Breast epithelium (tissue), 4 donors: ENCODE measurements at places on chromosomes 11 and 22.

- no peak for DNase-seq
Measured at GRCh38 chr22:44677353-44677840, 24.6 kb upstream of the PRR5 start.

DNA sequence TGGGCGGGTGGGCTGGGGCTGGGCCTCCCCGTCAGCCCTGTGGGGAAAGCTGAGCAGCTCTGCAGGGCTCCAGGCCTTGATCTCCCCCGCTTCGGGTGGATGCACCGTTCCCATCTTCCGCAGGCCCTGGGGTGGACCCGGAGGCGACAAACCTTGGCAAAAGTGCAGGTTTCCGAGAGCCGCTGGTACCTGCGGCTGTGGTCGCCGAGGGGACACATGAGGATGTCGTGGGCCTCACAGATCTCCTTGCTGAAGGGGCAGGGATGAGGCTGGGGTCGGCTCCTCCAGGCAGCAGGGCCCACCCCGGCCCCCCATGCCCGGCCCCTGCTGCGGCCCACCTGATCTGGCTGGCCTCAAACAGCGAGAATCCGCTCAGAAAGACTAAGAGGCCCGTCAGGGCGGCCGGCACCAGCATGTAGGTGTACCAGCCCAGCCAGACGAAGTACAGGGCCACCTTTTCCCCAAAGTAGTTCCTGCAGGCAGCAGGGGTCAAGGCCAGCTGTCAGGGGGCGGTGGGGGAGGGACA, 11.8 kb downstream of the ANO9 start:
- DNase-seq = no peak

DNA sequence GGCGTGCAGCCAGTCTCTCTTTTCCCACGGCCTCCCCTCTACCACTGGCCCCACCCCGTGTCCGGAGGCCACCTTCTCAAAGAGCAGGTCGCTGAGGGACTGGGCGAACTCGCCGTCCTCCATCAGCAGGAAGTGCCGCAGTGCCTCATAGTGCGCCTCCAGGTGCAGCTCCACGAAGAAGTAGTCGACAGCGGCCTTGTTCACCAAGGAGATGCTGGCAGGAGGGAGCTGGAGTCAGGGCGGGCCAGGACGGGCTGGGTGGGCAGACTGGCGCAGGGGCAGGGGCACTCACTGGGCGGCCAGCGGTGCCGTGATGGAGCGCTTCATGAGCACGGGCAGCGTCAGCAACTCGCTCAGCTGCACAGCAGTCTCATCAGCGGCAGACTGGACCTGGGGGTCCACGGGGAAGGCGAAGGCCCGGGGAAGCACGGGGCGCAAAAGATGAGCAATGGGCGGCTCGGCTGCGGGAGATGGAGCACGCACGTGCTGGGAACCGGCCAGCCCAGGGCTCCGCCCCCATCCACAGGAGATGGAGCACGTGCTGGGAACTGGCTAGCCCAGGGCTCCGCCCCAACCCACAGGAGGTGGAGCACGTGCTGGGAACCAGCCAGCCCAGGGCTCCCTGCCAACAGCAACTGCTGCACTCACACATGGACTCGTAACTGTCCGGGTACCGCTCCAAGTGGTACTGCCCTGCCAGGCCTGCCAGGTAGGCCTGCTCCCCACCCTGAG, 18.4 kb downstream of the SELENOO start:
- peak; percentile 87 for DNase-seq

- no peak for DNase-seq
Measured at GRCh38 chr11:75593286-75593915, 31.3 kb downstream of the SERPINH1 start.

- no peak for DNase-seq
Measured at GRCh38 chr11:29612423-29612822, 404.4 kb downstream of the KCNA4 start.

- peak; percentile 56 for DNase-seq
Measured at GRCh38 chr11:665704-666281, 28.7 kb downstream of the DRD4 start.

DNA sequence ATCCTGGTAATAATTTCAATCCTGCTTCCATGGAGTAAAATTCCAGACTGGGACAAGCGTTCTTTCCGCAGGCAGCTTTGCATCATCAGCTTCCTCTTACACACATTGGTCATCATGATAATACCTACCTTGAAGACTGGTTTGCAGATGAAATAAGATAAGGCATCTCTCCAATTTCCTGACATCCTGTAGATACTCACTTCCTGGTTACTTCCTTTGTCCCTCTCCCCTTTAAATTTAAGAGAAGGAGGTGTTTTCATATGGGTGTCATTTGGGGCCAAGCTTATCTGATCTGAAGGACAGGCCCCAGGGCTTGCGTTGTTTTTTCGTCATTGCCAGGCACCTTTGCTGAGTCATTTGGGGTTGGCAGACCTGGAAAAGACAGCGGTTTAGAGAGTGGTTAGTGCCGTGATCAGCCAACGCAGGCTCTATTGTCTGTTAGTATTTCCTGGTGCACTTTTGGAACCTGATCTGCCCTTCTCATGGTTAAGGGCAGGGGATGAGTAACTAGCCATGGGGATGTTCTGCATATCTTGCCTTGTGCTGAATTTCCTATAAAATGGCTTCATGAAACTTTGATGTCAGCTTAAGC, 24.1 kb downstream of the GRAMD1B start:
- peak; percentile 60 for DNase-seq

DNA sequence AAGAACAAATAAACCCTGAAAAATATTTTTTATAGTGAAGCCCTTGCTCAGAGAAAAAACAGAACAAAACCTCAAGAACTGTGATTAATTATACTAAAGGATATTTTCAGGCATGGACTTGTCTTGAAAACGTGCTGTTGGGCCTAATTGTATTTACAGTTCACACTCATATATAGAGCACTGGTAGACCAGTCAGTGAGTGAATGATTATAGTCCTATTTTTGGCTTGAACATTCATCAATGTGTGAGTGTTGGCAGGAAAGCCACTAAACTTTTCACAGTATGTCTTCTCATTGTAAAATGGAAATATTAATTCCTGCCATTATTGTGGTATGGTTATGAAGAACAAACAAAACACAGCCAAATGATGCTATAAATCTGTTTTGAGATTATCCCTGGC, 462.8 kb downstream of the KCNA4 start:
- DNase-seq = no peak

- DNase-seq = no peak
Measured at GRCh38 chr11:15918674-15919073, 437.7 kb downstream of the SOX6 start.

DNA sequence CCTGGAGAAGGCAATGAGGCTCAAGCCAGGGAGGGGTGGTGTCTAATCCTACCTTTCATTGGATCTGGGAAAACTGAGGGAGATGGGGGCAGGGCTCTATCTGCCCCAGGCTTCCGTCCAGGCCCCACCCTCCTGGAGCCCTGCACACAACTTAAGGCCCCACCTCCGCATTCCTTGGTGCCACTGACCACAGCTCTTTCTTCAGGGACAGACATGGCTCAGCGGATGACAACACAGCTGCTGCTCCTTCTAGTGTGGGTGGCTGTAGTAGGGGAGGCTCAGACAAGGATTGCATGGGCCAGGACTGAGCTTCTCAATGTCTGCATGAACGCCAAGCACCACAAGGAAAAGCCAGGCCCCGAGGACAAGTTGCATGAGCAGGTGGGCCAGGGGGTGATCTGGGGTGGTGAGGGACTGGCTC, at the start of gene FOLR1:
FOLR1 (plus strand) TSS at position 180 of the 421 bp plus-strand sequence; CDS start at position 214, 34 bp downstream.
- DNase-seq = no peak

DNA sequence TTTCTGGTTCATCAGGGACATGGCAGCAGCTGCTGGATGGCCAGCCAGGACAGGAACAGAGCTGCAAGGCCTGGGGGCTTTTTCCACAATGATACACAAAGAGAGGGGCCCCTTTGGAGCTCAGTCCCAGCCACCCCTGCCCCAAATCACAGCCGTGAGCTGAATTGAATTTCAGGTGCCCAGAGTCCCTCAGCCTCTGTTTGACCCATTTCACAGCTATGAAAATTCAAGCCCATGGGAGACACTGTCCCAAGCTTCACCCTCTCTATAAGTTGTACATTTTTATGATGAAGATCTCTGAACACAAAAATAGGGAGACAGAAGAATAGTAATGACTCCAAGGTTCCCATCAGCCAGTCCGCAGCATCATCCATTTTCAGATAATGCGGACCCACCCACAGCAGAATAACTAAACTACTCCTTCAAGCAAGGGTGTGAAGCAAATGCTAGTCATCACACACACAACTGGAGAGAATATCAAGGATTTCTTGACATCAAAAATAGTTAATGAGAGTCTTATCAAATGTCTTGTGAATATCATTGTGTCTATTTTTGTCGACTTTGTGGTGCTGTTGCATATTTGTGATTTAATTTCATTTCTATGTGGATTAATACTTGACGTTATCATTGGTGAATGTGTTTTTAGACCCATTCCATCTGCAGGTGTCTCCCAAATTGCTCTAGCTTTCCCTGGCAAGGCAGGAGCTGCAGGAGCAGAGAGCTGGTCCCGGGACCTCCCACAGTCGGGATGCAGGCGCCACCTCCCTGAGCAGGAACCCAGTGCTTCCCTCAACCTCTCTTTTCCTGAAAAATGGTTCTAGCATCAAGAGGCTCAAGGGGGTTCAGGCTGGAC, 24.7 kb downstream of the IGLL5 start:
- no peak for DNase-seq

- no peak for DNase-seq
Measured at GRCh38 chr11:44970293-44970692, 19.6 kb upstream of the TP53I11 start.

DNA sequence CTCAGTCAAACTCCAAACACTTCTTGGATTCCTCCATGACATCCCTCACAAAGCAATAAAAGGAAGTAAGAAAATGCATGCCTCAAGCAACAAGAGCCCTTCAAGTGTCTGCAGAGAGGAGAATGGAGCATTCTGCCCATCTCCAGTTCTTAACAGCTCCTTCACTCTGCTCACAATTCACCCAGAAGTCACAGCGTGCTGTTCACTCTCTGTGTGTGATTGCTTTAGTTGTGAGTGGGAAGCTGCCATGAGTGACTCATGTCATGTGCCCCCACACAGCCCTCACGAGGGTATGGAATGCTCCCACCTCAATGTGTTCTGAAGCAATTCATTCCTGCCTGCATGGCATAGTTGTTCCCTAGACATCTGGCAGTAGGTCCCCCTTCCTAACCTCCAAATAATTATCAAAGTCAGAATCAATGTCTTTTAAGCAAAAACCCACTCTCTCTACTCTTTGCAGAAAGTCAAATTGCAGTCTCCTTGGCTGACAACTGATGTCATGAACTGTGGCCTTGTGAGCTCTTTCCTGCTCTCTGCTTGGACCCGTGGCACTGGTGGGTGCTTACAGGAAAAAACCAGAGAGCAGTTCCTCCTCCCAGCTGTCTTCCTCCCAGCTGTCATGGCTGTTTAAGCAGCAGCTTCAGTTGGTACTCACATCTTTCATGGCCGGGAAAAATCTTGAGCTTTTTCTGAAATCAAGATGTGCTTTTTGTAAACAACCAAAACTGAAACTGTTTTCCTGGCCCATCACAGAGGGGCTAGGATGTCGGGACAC, 112.1 kb upstream of the SPON1 start:
- DNase-seq = no peak

GRCh38 chr11:11988681-11989261, 19.7 kb downstream of the DKK3 start:
- DNase-seq = no peak

DNA sequence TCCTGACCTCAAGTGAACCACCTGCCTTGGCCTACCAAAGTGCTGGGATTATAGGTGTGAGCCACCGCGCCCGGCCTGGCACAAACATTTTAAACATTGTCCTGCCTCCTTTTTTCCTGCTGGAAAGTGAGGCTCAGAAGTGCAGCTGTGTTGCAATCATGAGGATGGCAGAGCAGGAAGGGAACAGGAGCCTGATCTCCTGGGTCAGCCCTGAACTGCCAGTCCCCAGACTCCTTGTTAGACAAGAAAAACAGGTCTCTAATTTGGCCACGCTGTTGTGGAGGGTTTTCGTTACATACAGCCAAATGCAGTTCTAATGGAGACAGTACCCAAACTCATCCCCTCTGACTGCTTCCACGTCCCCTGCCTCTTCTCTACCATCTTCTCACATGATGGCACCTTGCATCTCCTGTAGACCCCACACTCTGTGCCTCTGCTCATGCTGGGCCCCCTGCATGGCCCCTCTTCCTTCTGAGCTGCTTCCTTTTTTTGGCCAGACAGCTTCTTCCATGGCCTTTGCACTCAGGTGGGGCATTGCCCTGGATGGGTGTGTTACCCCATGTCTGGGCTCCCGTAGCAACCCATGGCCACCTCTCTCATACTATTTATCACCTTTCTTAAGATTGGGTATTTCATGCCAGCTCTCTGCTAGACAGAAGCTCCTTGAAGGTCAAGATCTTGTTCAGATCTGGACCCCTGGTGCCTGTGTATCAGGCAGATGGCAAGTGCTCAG, 227.1 kb downstream of the CEP164 start:
- DNase-seq = no peak

DNA sequence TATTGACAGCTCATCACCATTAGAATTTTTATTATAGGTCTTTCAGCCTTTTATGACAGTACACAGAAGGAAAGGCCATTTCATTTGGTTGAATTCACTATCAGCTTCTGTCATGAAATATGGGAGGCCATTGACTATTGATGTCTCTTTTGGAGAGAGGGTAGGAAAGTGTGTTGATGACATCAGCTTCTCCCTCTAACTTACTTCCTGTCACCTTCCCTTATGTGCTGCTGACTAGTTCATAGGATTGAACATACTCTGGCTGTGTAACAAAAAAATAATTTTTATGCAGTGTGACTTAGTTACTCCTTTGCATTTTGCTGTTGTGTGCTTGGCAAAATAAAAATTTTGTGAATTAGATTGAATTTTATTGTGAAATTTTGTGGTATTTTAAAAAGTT, 769.2 kb downstream of the METTL15 start:
- DNase-seq = no peak

GRCh38 chr22:44842417-44842816, 90.0 kb downstream of the ARHGAP8 start:
- no peak for DNase-seq

- DNase-seq = no peak
Measured at GRCh38 chr11:110050201-110050506, 43.0 kb upstream of the ZC3H12C start.

DNA sequence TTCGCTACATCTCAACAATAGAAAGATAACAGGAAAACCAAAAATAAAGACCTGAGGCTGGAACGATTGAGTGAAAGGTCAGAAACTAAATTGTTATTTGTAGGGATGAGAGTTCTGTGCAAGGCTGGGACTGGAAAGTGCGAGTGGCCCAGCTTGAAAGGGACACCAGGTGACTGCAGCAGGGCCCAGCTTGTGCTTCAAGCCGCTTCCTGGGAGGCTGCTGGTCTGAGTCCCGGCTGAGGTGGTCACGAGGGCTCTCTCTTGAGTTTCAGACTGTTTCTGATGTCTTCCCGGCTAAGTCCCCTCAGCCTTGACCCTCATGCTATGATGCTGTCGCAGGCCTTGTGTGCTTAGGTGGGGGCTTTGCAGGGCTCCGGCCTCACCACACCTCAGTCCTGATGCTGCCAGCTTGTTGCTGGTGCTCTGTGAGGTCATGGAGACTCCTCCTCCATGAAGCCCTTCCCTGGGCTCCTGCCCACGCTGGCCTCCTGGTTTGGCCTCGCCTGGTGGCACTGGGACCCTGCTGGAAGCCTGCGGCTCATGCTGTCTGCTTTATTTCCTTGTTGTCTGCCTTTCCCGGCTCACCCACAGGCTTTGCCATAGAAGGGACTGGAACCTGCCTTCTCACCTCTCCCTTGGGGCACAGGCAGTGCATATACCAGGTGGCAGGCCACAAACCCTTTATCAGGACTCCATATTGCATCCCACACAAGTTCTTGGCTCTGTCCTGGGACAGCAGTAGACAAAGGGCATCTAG, 4.0 kb downstream of the BANF1 start:
- no peak for DNase-seq
